Cardiac muscle cell (in vitro differentiated cells and primary cell): ENCODE measurements at places on chromosomes 11 and 22. TPM values are rescaled to one million over a fixed set of nuclear protein-coding genes. Genes with fewer than 3 reads are reported as not detected.

DNA sequence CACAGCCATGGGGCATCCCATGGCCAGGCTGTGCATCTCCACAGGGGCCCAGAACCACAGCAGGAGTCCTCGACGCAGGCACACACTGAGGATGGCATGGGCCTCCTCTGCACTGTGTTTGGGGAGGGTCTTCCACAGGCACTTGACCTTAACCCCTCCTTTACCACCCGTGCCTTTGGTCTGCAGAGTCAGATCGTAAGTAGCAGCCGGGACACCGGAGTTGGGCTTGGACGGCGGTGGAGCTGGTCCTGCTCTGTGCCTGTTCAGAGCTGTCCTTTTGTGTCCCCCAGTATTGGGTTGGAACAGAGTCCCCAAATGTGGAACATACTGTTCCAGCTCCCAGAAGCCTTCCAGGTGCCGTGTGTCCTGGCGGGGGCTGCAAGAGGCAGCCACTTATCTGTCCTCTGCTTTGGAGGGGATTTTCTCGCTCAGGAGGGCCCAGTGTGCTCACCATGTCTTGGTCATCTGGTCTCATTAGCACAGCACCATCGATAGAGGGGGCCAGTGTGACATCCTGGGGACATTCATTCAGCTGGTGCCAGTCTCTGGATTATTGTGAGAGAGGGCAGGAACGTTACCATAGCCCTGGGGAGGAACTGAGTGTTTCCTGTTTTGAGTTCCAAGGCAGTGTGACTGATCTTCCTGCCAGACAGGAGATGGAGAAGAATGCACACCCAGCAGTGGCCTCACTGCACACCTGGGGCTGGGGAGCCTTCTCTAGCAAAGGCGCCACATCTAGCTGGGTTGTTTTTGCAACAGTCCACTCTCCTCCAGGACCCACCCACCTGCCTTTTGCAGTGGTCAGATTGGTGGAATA is 12.4 kb downstream of the CRELD2 start:
- no peak overlapping the region for H3K4me3 ChIP-seq
- peaks cover 17% of the 10 kb centered on the region for H3K27me3 ChIP-seq
- no peaks in the 10 kb centered on the region for H3K36me3 ChIP-seq
- peaks cover 10% of the 10 kb centered on the region for H3K4me1 ChIP-seq

- H3K36me3 ChIP-seq: no peaks in the 10 kb centered on the region
- peaks cover 9% of the 10 kb centered on the region for H3K4me1 ChIP-seq
- no peaks in the 10 kb centered on the region for H3K27me3 ChIP-seq
- no peak for DNase-seq
Measured at GRCh38 chr11:3665336-3666022, 5.7 kb downstream of the CHRNA10 start.

DNA sequence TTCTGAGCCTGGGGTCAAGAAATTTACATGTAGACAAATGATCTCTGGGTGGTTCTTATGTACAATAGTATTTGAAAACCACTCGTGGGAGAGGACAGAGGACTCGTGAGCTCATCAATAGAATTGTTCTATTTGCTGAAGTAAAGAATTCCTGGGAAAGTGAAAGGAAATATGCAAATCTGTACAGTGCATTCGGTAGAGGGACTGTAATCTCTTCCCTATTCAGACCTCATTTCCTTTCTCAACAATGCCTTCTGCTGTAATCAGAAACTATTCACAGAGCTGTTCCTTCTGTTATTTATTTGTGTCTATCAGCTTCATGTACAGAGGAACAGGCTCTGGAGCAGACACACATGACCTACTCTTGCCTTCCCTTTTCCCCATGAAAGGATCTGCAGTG is 709.4 kb upstream of the KIRREL3 start:
- DNase-seq: no peak
- no peak overlapping the region for H3K27ac ChIP-seq
- H3K36me3 ChIP-seq: no peaks in the 10 kb centered on the region
- H3K27me3 ChIP-seq: no peaks in the 10 kb centered on the region
- no peak overlapping the region for H3K4me3 ChIP-seq

- no peak overlapping the region for H3K4me3 ChIP-seq
- DNase-seq: peak; percentile 74
- no peaks in the 10 kb centered on the region for H3K36me3 ChIP-seq
- H3K4me1 ChIP-seq: peaks cover 5% of the 10 kb centered on the region
Measured at GRCh38 chr11:123020968-123021367, 39.3 kb upstream of the BSX start.

DNA sequence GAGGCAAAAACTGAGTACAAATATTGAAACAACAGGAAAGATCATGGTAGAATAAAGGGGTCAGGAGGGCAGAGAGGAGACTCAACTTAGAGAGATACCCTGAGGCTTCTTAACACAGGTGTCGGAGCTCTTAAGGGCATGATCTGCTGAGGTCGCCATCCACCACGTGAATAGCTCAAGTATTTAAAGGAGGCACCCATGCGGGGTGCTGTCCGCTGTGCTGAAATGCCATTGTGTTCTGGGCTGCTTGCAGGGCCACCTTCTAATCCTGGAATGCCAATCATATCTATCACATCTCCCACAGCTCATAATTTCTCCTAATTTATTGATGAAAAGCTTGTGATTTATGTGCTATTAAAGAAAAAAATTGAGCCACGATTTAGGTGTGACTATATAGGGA is 90.2 kb downstream of the SEZ6L start:
- DNase-seq: peak; percentile 4
- no peaks in the 10 kb centered on the region for H3K4me1 ChIP-seq

GRCh38 chr11:78809931-78810541 is 235.4 kb upstream of the NARS2 start:
- DNase-seq: no peak
- no peaks in the 10 kb centered on the region for H3K36me3 ChIP-seq
- H3K27ac ChIP-seq: peak overlapping the region; percentile 46
- H3K4me1 ChIP-seq: peaks cover 30% of the 10 kb centered on the region

- H3K4me3 ChIP-seq: no peak overlapping the region
- no peak for DNase-seq
- no peaks in the 10 kb centered on the region for H3K36me3 ChIP-seq
- H3K4me1 ChIP-seq: no peaks in the 10 kb centered on the region
- H3K27me3 ChIP-seq: peaks cover 4% of the 10 kb centered on the region
Measured at GRCh38 chr11:92861634-92862033, 107.8 kb upstream of the MTNR1B start.

GRCh38 chr22:36419177-36419911 is 31.6 kb upstream of the MYH9 start:
- peak; percentile 88 for DNase-seq
- H3K27me3 ChIP-seq: no peaks in the 10 kb centered on the region

GRCh38 chr11:74466916-74467885 is at the start of gene KCNE3:
Gene KCNE3, minus strand, starts transcription at chr11:74467549. Its CDS starts 9,986 bp downstream, at chr11:74457563.
- H3K4me3 ChIP-seq: peak within 1 kb of the TSS; percentile 6
- H3K4me1 ChIP-seq: no peaks in the 10 kb centered on the region
- no peak within 1 kb of the TSS for H3K27ac ChIP-seq
- no peak for DNase-seq
- H3K36me3 ChIP-seq: no peaks in the 10 kb centered on the region
- H3K27me3 ChIP-seq: no peaks in the 10 kb centered on the region

- no peaks in the 10 kb centered on the region for H3K36me3 ChIP-seq
- H3K27ac ChIP-seq: no peak overlapping the region
- no peaks in the 10 kb centered on the region for H3K4me1 ChIP-seq
- H3K4me3 ChIP-seq: no peak overlapping the region
- no peak for DNase-seq
Measured at GRCh38 chr11:92489826-92490399, 265.3 kb downstream of the FAT3 start.

- no peaks in the 10 kb centered on the region for H3K36me3 ChIP-seq
- H3K27ac ChIP-seq: no peak overlapping the region
- H3K4me1 ChIP-seq: peaks cover 16% of the 10 kb centered on the region
- no peak overlapping the region for H3K4me3 ChIP-seq
- no peak for DNase-seq
Measured at GRCh38 chr11:72998676-72999075, 143.4 kb downstream of the FCHSD2 start.

DNA sequence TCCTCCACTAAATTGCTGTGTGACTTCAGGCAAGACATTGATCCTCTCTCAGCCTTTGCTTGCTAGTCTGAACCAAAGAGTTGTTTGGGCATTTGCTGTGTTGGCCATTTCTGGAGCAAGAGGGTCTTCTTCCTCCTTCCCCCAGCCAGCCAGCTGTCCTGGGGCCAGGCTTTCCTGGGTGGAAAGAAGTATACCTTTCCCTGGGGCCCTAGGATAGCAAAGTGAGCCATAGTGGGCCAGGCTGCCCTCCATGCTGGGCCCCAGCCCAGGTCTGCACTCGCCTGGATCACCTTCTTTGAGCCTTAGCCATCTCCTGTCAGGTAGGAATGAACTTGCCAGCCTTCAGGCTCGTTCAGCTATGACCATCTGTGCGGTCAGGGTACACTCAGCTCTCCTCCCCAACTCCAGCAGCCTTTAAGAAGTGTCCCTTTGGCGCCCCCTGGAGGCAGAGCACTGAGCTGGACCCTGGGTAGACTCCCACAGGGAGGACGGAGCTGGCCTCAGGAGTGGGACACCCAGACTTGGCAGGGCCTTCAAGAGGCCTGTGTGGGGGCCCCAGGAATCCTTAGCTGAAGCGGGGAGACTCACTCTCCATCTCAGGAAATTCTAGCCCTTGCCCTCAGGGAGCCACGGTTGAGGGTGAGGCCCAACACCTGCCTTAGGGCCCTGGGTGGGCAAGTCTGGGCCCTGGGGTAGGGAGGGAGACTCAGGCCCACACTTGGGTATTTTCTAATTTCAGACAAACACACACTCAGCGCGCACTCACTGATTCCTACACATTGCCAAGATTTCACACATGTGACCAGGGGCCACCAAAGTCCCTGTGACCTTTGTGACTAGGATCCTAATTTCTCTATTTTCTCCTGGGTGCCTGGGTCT is 35.6 kb upstream of the TPBGL start:
- peaks cover 23% of the 10 kb centered on the region for H3K27me3 ChIP-seq
- peak; percentile 93 for DNase-seq
- H3K4me3 ChIP-seq: no peak overlapping the region
- H3K36me3 ChIP-seq: no peaks in the 10 kb centered on the region
- H3K27ac ChIP-seq: no peak overlapping the region

- H3K4me3 ChIP-seq: no peak overlapping the region
- H3K4me1 ChIP-seq: no peaks in the 10 kb centered on the region
- no peaks in the 10 kb centered on the region for H3K36me3 ChIP-seq
- H3K27me3 ChIP-seq: no peaks in the 10 kb centered on the region
Measured at GRCh38 chr11:130578738-130579368, 130.4 kb downstream of the ADAMTS15 start.

- H3K27ac ChIP-seq: no peak overlapping the region
- peaks cover 85% of the 10 kb centered on the region for H3K27me3 ChIP-seq
- no peak overlapping the region for H3K4me3 ChIP-seq
- no peaks in the 10 kb centered on the region for H3K4me1 ChIP-seq
- DNase-seq: no peak
Measured at GRCh38 chr22:45603619-45604018, 68.0 kb upstream of the ATXN10 start.

- peaks cover 4% of the 10 kb centered on the region for H3K4me1 ChIP-seq
- no peaks in the 10 kb centered on the region for H3K27me3 ChIP-seq
- no peak overlapping the region for H3K27ac ChIP-seq
- no peaks in the 10 kb centered on the region for H3K36me3 ChIP-seq
- no peak for DNase-seq
Measured at GRCh38 chr11:125052047-125052446, 11.1 kb upstream of the SLC37A2 start.

GRCh38 chr22:30647536-30647935 is 12.0 kb downstream of the SLC35E4 start:
- H3K36me3 ChIP-seq: no peaks in the 10 kb centered on the region
- no peaks in the 10 kb centered on the region for H3K27me3 ChIP-seq
- no peak overlapping the region for H3K4me3 ChIP-seq
- no peak overlapping the region for H3K27ac ChIP-seq

- H3K36me3 ChIP-seq: no peaks in the 10 kb centered on the region
- no peak for DNase-seq
- H3K27me3 ChIP-seq: no peaks in the 10 kb centered on the region
Measured at GRCh38 chr11:107719073-107719472, 7.2 kb upstream of the SLN start.

- H3K36me3 ChIP-seq: peaks cover 45% of the 10 kb centered on the region
- peak overlapping the region; percentile 98 for H3K27ac ChIP-seq
- peak overlapping the region; percentile 53 for H3K4me3 ChIP-seq
- peaks cover 18% of the 10 kb centered on the region for H3K4me1 ChIP-seq
- peak; percentile 67 for DNase-seq
Measured at GRCh38 chr11:9577556-9577955, 4.1 kb downstream of the WEE1 start.

GRCh38 chr22:29912605-29913398 is 29.8 kb downstream of the MTMR3 start:
- no peaks in the 10 kb centered on the region for H3K36me3 ChIP-seq
- peaks cover 8% of the 10 kb centered on the region for H3K4me1 ChIP-seq
- no peak overlapping the region for H3K27ac ChIP-seq
- no peak for DNase-seq
- no peak overlapping the region for H3K4me3 ChIP-seq

GRCh38 chr11:46118702-46119351 is 2.4 kb downstream of the PHF21A start:
- H3K4me1 ChIP-seq: peaks cover 52% of the 10 kb centered on the region
- H3K27ac ChIP-seq: peak overlapping the region; percentile 89
- no peaks in the 10 kb centered on the region for H3K36me3 ChIP-seq
- no peaks in the 10 kb centered on the region for H3K27me3 ChIP-seq

DNA sequence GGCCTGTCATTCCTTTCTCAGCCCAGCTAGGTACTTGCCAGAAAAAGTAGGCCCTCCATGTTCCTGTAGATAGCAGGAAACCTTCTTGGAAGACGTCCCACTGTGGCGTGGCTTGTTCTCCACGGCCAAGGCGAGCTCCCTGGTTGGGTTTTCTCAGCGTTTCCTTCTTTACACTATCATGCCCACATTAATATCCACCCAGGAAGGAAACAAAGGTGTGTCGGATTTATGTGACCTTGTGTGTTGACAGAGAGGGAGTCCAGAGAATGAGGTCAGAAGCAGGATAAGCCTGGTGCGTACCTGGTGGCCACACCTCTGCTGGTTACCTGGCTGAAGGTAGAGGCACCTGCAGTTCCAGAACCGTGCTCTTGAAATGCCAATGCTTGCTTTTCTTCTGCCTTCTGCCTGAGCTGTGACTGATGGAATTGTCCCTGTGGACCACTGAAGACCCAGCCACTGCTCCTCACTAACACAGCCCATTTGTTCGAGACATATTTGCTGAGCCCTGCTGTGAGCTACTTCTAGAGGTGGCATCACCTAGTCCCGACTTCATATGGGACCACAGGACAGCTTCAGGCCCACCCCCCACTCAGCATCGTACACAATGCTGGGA is 7.9 kb downstream of the ASPHD2 start:
- no peak overlapping the region for H3K4me3 ChIP-seq
- no peak for DNase-seq
- no peaks in the 10 kb centered on the region for H3K36me3 ChIP-seq
- H3K27me3 ChIP-seq: no peaks in the 10 kb centered on the region
- no peak overlapping the region for H3K27ac ChIP-seq

PAMR1 gene
- 0.35 and 0.77 TPM in 2 replicates for total RNA-seq

ISX gene
- total RNA-seq: not detected in 2 replicates

CDKN1C gene
- total RNA-seq: 108 and 127 TPM in 2 replicates

ELMOD1 gene
- 0.09 and 1.2 TPM in 2 replicates for total RNA-seq

OR6X1 gene
- total RNA-seq: not detected in 2 replicates

C11orf97 gene
- not detected in 2 replicates for total RNA-seq

DDX6 gene
- 98.2 and 113 TPM in 2 replicates for total RNA-seq

B4GALNT4 gene
- total RNA-seq: 77.4 and 94.4 TPM in 2 replicates

KCNJ4 gene
- 19.3 and 27.5 TPM in 2 replicates for total RNA-seq

JHY gene
- 1.1 and 2.5 TPM in 2 replicates for total RNA-seq
